Left renal cortex interstitium (tissue), 4 donors: ENCODE measurements at places on chromosomes 6 and 20.
A peak's percentile ranks its signal among the peaks of the same experiment; 100 is the strongest.

DNA sequence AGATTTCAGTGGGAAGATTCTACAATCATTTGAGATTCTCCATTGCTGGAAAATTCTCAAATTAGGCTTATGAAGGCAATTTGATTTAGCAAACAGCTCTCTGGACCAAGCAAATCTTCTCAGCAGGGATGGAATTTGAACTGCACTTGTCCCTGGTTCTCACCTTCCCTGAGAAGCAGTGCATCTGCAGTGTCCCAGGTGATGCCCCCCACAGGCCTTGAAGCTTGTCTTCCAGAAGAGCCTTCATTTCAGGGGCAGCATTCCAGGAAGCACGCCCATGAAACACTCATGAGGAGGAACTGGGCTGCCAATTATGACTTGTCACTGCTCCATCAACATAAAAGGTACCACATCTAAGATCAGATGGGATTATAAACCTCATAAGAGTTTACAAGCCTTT, 82.8 kb upstream of the HDAC2 start:
- no peak for DNase-seq

DNA sequence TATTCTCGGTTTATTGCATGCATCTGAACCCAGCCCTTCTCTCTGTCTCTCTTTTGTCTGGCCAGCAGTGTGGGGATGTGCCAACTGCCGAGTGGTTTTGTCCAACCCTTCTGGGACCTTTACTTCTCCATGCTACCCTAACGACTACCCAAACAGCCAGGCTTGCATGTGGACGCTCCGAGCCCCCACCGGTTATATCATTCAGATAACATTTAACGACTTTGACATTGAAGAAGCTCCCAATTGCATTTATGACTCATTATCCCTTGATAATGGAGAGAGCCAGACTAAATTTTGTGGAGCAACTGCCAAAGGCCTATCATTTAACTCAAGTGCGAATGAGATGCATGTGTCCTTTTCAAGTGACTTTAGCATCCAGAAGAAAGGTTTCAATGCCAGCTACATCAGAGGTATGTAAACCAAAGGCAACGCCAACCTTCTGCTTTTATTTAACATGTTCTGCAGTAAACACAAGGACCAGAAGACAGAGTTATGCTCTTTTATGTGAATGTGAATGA, 65.8 kb downstream of the ADGRG6 start:
- DNase-seq = no peak

DNA sequence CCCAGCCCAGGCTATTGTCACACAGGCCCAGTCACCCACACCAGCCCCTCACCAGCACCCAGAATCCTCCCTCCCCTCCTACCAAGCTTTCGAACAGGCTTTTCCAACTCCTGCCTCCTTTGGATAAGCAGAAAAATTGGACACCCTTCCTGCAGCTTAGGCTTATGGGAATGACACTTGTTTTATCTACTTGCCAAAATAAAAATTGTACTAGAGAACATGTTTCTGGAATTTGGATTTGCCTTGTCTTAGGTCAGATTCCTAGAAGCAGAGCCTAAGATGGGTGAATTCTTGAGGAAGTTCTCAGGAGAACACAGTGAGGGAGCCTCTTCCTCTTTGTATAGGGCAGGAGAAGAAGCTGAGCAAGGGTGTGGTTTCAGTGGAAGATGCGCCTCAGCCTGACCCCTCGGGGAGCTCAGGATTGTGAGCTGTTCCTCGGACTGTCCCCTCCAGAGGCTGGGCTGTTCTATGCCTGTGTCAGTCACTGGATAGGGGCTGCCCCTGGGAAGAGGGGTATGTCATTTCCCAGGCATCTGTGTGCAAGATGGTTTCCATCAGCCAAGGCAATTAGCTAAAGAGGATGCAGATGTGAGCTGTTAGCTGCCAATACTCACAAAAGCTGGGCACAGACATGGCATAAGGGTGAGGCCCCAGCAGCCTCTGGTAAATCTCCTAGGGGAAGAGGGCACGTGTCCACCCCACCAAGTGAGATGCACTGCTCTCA, 33.9 kb downstream of the ITPR3 start:
- DNase-seq = no peak

- DNase-seq = no peak
Observed at GRCh38 chr6:125102891-125103290, 50.7 kb upstream of the TPD52L1 start.

GRCh38 chr6:41408982-41409381, 73.6 kb downstream of the NCR2 start:
- no peak for DNase-seq

DNA sequence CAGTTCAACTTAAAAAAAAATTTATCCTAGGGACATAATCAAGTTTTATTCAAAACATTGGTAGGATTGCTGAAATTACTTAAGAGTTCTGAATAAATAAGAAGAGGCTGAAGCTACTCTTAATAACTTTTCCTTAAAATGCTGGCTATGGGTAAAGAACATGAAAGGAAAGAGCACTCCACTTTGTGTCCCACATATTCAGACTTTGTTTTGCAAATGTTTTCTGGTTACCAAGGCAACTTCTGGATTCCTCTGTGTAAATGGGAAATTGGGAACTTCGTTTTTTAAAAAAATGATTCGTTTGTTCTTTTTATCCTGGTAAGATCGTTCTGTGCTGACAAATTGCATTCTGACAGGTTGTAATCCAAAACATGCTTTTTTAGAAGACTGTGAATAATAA, 115.0 kb downstream of the KIF6 start:
- DNase-seq = peak; percentile 32

DNA sequence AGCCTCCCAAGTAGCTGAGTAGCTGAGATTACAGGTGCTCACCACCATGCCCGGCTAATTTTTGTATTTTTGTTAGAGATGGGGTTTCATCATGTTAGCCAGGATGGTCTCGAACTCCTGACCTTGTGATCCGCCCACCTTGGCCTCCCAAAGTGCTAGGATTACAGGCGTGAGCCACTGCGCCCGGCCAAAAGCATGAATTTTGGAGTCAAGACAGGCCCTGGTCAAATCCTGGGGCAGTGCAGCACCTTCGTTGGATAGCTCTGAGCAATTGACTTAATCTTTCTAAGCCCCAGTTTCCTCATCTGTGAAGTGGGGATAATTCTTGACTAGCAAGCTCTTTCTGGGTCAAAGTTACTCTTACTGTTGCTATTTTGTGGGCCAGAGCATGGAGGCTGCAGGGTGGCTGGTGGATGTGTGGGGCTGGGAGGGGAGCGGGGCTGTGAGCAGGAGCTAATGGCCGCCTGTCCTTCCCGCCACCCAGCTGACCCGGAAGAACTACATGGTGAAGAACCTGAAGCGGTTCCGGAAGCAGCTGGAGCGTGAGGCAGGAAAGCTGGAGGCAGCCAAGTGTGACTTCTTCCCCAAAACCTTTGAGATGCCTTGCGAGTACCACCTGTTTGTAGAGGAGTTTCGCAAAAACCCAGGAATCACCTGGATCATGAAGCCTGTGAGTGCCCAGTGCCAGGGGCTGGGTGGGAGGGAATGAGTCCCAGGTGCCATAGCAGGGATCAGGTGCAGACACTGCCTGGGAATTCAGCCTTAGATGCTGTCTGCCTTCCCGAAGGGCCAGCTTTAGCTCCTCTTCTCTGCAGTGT, 39.0 kb downstream of the TTLL9 start:
- no peak for DNase-seq

DNA sequence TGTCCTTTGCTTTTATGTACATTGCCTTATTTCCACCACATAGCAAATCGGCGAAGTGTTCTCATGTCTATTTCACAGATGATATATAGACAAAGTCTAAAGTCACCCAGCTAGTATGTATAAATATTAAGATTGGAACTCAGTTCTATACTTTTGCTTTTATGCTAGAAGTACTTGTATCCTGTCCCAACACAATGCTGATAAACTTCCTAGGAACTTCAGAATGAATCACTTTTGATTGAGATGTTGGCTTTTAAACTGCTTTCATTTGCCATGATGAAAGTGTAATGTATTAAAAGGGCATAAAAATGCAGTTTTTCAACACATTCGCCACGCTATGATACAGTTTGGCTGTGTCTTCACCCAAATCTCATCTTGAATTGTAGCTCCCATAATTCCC, 50.8 kb downstream of the GCLC start:
- no peak for DNase-seq

DNA sequence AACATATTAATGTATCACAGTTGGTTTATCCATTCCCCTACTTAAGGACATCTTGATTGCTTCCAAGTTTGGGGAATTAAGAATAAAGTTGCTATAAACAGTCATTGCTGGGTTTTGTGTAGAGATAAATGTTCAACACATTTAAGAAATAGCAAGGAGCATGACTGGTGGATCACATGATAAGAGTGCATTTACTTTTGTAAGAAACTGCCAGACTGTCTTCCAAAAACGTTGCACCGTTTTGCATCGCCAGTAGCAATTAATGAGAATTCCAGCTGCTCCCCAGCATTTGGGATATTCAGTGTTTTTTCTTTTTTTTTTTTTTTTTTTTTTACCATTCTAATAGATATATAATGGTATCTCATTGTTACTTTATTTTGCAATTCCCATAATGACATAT, 695.7 kb upstream of the GJE1 start:
- DNase-seq = no peak

DNA sequence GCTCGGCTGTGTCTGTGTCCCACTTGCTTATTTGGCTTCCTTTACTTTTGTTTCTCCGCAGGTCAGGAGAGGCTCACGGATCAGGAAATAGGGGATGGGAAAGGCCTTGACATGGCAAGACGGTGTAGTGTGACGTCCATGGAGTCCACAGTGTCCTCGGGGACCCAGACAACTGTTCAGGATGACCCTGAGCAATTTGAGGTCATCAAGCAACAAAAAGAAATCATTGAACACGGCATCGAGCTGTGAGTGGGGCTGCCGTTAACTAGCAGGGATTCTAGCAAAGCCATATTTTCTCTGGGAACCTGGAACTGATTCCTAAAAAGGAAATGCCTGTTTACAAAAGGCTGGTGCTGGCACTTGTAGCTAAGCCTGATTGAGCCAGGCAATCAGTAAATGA, 54.4 kb downstream of the ARFGEF2 start:
- no peak for DNase-seq

DNA sequence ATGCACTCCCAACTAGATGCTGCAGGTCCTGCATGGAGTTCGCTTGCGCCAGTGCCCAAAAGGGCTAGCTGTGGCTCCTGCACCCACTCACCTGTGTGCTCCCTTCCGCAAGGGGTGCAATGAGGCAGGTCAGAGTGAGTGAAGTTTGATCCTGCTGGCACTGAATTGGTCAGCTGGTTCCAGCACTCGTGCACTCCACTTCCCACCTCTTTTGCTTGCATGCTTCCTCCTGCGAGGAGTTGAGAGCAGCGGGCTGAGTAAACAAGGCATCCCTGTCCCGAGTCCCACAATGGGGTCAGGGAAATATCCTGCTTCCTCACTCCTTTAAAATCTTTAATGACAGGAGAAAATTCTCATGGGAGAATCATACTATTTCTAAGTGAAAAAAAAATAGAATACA, 86.2 kb downstream of the LCA5 start:
- no peak for DNase-seq

- no peak for DNase-seq
Observed at GRCh38 chr6:45012687-45013086, 315.4 kb upstream of the RUNX2 start.

DNA sequence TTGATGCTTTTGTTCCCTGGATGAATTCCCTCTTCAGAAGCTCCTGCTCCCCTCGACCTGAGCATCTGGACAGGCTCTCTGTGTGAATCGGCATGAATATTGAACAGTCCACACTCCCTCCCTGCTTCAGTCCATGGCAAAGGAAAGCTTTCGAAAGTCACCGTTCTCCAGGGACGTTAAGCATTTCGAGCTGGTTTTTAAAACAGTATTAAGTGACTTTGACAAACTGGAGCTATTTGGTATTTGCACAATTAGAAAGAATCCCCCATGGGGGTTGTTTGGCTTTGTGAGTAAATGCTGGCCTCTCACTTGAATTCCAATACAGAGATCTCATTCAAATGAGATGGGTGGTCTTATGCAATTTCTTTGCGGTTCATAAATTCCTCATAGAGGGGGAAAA, 85.3 kb upstream of the TIAM2 start:
- no peak for DNase-seq

DNA sequence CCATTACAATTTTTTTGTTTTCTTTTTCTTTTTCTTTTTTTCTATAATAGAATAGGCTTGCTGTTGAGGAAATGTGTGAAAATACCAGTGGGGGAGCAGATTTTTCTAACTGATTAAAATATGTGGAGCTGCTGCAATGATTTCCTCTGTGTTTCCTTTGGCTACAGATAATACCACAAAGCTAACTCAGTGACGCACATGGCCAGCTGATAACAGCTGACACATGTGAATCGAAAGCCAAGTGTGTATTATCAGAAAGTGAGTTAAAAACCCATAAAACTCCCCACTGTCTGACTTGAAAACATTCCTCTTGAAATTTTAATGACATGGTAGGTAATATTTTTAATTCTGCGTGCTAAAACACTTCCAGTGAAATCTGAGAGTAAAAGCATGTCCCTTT, 70.8 kb upstream of the AHI1 start:
- no peak for DNase-seq

GRCh38 chr20:64040231-64041039, 4.5 kb downstream of the C20orf204 start:
- no peak for DNase-seq

DNA sequence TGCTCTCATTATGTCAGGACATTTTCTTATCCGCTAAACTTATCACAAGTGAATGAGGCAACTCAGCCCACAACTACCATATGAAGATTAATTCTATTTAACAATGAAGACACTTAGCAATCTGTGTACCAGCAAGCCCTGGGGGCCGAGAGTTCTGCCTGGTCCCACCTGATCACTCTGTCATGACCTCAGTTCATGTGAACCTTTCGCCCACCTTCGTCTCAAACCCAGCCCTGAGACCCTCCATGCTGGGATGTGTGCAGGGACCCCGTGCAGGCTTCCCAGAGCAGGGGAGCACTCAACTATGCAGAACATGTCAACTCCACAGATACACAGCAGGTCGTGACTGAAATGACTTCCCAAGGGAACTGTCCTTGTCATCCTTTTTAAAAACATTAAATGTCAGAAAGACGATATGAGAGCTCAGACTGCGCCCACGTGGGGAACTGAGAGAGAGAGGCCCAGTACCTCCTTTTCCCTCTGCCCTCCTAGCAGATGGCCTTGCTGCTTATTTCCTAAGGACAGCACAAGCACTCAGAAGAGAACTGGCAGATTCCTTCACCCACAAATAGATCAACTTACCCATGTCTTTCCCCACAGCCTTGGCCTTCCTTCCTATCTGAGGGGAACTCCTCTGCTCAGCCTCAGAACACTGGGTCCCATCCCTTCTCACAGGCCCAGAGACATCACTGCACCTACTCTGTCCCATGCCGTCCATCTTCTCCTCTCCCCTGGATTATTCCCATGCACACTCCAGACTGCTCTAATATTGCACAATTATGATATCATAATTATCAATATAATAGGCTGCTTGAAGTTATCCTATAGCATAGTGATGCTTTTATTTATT, 11.5 kb downstream of the ABHD12 start:
- no peak for DNase-seq

GRCh38 chr20:933029-933428, 16.9 kb upstream of the ANGPT4 start:
- DNase-seq = no peak

DNA sequence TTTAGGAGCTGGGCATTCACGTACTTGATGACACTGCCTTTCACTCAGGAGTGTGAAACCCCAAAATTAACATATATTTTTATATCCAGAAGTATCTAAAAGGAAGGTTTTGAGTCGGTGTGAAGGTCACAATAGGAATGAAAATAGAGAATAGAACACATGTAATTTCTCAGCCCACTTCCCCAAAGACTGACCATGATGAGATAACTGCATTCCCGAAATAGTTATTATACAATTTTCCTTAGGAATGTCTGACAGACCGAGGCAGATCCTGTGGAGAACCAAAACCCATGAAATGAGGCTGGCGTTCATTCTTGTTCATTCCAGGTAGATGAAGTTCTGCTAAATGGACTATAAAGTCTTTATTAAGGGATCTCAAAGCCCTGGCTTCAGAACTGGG, 10.3 kb downstream of the NSFL1C start:
- no peak for DNase-seq
